ENCODE measurements at places on chromosomes 1 and 21.

DNA sequence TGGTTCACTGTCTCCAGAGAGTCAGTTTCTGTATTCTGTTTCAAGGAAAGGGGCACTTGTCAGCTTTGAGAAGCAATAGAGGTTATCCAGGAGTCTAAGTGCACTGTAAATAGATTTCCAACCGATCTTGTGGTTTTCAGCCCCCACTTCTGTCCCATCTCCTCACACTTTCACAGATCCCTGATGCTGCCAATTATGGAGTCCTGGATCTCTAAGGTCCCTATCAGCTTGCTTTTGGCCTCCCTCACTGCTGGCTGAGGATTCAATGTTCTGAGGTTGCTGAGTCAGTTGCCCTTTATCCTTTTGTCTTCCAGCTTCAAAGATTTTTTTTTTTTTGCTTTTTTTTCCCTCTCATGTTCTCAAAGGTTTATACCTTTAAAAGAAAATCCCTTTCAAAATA is 98.4 kb downstream of the DIRAS3 start:
- DNase-seq, result no peak

GRCh38 chr1:97844552-97845089 is 76.2 kb downstream of the DPYD start:
- no peak for DNase-seq

DNA sequence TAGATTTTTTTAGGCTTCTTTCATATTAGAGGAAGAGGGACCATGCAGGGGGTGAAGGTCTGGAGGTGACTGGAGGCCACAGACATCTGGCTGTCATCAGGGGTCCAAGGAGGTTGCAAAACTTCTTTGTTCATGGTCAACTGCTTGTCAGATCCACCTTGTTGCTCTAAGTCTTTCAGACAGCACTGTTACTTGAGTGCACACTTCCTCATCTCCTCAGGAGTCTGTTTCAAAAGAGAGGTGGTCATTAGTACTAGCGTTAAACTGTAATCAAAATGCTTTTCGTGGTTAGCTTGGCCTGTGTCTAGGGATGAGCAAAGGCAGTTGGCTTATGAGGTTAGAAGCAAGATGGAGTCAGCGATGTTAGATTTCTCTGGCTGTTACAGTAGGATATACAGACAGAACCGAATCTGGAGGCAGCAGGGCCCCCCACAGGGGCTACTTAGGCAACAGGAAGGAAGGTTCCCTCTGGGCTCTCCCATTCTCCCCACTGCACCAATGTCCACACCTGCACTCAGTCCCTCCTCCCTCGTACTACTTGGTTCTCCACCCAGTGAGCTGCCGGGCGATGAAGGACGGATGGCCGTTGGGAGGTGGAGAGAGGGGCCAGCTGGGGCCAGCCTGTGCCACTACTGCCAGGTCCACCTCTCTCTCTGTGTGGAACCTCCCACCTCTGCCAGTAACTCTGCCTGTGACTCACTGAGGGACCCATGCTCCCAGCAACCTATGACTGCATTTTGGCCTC is 57.2 kb downstream of the TOR1AIP2 start:
- DNase-seq, result no peak

DNA sequence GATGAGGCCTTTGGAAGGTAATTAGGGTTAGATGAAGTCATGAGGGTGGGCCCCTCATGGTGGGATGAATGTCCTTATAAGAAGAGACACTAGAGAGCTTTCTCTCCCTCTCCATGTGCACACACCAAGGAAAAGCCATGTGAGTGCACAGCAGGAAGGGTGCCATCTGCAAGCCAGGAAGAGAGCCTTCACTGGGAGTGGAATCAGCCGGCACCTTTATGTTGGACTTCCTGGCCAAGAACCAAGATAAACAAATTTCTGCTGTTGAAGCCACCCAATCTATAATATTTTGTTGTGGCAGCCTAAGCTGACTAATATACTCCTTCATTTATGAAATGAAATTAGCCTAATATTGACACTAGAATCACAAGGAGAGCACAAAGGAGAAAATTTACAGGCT is 38.2 kb upstream of the PKP1 start:
- DNase-seq, result no peak

DNA sequence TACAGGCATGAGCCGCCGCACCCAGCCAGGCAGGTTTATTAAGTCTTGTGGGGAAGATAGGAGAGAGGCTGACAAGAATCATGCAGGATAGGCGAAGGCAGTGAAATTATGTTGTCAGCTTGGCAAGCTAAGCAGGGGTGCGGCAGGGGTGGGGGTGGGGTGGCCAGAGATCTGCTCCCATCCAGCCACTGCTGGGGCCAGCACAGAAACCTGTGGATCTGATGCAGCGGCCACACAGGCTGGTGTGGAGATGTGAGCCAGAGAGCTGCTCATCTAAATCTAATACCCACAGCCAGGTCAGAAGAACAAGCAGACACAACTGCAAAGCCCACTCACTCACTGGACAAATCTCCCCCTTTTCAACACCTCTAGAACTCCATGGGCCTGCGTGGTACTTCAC is 68.7 kb downstream of the KCTD3 start:
- no peak for DNase-seq

DNA sequence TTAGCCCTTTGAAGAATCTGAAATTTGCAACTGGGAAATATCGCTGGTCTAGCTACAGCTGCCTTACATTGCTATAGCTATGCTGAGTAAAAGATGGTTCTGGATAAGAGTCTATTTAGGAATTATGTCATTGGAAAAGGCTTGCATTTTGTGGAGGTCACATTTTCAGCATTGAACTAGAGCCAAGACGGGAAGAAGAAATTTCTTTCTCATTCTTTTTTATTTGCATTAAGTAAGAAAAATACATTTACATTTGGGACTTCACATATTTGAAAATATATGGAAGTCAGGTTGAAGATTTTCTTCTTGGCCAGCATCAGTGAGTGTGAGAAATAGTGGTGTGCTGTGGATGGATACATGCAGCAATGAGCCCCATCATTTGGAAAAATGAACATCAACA is 291.6 kb downstream of the PTBP2 start:
- no peak for DNase-seq

- DNase-seq, result no peak
Measured at GRCh38 chr1:228075801-228076271, 6.7 kb upstream of the ARF1 start.

- peak; percentile 71 for DNase-seq
Measured at GRCh38 chr1:149917571-149918144, at the start of gene SV2A. Gene SV2A, minus strand, starts transcription at chr1:149917844. Its CDS starts 4,004 bp downstream, at chr1:149913840.

DNA sequence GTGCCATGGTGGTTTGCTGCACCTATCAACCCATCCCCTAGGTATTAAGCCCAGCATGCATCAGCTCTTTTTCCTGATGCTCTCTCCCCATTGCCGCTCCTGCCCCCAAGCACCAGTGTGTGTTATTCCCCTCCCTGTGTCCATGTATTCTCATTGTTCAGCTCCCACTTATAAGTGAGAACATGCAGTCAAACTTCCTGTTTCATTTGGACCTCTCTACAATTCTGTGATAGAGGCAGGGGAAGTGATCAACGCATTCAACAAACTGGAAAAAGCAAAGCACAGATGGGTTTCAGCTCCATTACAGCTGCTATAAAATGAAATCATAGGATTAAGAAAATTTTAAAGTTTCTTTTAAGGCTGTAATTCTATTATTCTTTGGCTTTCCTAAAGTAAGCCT is 23.3 kb upstream of the CD55 start:
- no peak for DNase-seq

DNA sequence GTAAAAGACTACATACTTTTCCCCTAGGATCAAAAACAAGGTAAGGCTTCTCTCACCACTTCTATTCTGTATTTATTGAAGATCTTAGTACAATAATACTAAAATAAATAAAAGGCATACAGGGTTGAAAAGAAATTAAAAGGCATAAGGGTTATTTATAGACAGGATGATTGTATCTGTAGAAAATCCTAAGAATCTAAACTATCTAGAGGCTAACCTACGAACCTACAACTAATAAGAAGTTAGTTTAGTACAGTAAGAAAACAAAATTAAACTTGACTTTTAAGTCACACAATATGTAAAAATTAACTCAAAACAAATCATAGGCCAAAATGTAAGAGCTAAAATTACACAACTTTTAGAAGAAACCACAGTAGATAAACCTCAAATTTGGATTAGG is 50.4 kb upstream of the ADAM30 start:
- no peak for DNase-seq

DNA sequence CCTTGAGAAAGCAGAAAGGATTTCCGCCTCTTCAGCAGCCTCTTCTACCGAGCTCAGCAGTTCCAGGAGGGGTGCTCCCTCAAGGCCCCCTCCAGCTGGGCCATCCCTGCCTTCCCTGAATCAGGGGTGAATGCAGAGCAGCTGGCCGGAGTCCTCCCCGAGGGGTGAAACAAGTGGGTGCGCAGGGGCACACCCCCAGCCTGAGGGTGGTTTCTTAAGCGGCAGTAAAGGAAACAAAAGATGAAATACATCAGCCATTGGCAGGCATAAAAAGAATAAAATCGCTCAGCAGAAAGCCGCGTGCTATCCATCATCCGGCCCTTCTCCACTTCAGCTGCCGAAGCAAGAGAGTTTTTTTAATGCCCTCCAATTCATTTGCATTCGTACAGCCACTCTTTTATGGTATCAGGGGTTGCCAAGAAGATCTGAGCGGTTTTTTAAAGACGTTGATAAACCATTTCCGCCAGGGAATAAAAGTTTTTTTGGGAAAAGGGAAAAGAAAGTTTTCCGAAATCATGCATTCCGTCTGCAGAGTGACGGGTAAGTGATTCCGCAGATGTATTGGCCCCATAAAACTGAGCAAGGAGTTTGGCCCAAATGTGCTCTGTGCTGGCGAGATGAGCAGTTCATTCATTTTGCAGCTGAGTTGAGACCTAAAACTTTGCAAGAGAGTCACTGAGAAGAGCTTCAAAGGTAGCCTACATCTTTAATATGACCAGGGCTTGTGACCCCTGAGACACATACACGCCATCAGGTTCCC is 73.7 kb upstream of the ZC3H12A start:
- DNase-seq, result no peak

DNA sequence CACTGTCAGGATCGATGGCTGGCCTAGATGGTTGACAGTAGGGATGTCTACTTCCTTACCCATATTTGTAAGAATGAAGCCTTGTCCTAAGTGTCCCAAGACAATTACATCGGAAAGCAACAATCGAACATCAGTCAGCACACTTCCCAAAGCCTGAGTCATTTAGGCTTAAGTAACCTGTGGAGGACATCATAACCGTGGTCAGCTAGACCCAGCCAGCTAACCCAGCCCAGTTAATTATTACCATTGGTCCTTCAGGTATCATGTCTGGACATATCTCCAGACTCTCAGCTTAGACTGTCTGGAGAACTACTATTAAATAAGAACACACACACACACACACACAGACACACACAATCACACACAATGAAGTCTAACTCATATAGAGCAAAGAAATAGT is 264.7 kb downstream of the TRABD2B start:
- DNase-seq, result peak; percentile 62

GRCh38 chr1:67741736-67742135 is 56.7 kb downstream of the GADD45A start:
- no peak for DNase-seq

GRCh38 chr1:2519029-2519685 is 7.2 kb downstream of the PANK4 start:
- no peak for DNase-seq

GRCh38 chr1:157137408-157138219 is 581 bp downstream of the ETV3 start:
- peak; percentile 8 for DNase-seq

GRCh38 chr21:15483138-15483780 is 246.5 kb upstream of the USP25 start:
- peak; percentile 77 for DNase-seq

DNA sequence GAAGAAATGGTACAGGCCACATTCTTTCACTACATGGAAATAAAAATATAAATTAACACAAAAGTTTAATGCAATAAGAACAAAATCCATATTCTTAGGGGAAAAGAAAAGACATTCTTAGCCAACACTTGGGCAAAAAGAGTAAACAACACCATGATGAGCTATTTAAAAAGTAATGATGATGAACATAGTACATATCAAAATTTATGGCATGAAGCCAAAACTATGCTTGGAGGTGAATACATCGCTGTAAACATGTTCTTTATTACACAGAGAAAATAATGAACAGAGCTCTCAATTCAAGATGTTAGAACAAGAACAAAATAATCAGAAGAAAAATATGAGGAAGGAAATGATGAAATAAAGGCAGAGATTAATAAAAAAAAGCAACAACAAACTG is 158.2 kb downstream of the ZSCAN20 start:
- DNase-seq, result no peak

DNA sequence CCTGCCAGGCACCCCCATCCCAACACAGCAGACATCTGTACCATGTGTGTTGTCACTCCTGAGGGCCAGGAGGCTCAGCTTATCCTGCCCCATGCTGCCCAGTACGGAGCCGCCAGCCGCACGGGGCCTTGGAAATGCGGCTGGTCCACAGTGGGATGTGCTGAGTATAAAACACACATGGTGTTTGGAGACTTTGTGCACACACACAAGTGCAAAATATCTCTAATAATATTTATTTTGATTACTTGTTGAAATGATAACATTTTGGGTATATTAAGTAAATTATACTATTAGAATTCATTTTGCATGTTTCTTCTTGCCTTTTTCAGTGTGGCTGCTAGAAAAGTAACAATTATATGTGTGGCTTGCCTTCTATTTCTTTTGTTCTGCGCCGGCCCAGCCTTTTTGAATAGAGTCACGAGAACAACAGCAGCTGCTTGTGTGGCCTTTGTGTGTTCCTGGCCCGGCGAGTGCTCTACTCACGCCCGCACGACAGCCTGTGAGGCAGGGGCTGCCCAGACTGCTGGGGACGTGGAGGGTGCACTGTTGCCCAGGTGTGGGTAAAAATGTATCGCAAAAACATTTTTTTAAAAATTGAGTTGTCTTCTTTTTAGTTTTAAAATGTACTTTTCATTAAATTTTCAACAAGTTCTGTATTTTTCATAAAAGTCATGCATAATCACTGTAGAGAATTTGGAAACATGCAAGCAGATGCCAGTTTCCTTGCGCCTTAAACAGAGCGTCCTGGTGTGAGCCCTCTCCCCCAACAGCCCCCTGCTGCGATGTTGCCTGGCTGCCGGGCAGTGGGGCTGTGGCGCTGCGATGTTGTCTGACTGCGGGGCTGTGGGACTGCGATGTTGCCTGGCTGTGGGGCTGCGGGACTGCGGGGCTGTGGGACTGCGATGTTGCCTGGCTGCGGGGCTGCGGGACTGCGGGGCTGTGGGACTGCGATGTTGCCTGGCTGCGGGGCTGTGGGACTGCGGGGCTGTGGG is 35.5 kb downstream of the COQ8A start:
- no peak for DNase-seq

GRCh38 chr1:244862354-244862698 is 2.0 kb downstream of the HNRNPU start:
- DNase-seq, result no peak

- DNase-seq, result no peak
Measured at GRCh38 chr1:183769956-183770815, 34.7 kb upstream of the RGL1 start.

DNA sequence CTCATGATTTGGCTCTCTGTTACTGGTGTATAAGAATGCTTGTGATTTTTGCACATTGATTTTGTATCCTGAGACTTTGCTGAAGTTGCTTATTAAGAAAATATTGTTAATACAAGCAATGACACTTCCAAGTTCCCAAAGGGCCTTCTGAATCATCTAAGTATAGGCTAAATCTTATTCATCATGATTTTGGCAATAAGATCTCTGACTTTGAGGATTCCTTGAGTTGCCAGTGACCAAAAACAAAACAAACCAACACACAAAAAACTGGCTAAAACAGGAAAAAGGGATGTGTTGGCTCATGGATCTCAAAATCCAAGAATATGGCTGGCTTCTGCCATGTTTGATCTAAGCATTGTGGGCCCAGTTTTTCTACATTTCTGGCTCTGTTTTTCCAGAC is 163.4 kb downstream of the HHIPL2 start:
- DNase-seq, result no peak
